Stimulated activated CD8-positive, alpha-beta memory T cell treated with anti-CD3 and anti-CD28 coated beads, Interleukin-15, amount 100 ng/mL, for 48 hours (primary cell): ENCODE measurements at places on chromosomes 7 and 10.

GRCh38 chr10:69497611-69498390 is 46.5 kb downstream of the TSPAN15 start:
- no peak for DNase-seq

- no peak for DNase-seq
Observed at GRCh38 chr10:7046615-7047014, 364.2 kb downstream of the SFMBT2 start.

GRCh38 chr10:12938271-12938670 is 63.2 kb downstream of the CCDC3 start:
- DNase-seq, result no peak

- DNase-seq, result no peak
Observed at GRCh38 chr7:151571471-151571870, 51.8 kb upstream of the RHEB start.

DNA sequence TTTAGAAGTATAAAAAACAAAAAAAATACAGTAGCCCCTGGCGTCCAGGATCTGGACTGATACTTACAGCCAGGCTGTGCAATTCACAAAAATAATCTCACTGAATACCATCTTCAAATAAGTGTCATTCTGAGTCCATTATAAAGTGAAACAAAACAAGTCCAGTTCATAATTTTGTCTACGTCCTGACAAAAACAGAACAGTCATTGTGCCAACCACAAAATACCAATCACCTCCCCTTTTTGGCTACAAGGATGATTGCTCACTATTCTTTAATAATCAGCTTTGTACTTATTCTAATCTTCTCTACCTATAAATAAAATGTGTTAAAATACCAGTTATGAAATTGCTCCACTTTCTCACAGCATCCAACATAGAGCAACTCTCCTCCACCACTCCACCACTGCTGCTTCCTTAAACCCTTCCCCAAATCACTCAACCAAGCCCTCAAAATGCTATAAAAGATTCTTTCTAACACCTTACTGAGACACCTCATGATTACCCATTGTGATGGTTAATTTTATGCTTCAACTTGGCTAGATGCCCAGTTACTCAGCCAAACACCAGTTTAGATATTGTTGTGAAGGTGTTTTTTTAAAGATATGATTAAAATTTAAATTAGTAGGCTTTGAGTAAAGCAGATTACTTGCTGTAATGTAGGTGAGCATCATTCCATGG is 479.8 kb upstream of the SEMA3A start:
- no peak for DNase-seq

- no peak for DNase-seq
Observed at GRCh38 chr10:607545-608185, 81.8 kb downstream of the DIP2C start.

DNA sequence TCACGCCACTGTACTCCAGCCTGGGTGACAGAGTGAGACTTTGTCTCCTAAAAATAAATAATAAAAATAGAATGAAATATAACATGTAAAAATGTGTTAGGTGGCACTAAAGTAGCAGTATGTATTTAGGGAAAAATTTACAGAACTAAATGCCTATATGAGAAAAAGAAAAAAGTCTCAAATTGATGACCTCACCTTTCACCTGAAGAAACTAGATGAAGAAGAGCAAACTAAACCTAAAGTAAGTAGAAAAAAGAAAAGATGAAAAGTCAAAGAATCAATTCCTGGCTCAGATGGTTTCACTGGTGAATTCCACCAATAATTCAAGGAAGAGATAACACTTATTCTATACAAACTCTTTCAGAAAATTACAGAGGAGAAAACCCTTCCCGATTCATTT is 106.5 kb upstream of the NANOS1 start:
- DNase-seq, result no peak

DNA sequence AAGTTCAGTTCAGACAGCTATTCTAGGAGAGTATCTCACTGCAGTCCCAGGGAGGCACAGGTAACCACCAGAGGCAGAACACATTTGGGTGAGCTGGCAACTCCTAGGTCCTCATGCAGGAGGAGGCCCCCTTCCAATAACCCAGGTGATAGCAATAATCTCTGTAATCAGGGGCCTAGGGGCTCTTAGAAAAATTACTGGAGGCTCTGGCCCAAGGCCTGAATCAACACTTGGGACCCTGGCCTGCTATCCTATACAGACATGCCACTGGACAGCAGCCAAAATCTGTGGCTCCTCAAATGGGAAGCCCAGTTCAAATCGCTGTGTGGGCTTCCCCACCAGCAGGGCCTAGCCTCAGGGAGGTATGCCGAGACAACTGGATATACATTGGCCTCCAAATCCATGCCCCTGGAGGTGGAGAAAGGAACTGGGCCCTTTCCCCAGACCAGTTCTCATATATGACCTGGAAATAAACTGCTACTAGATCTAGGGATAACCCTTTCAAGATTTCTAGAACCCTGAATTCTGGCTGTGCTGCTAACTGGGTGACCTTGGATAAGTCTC is 1.6 kb downstream of the AVPI1 start:
- DNase-seq, result no peak

DNA sequence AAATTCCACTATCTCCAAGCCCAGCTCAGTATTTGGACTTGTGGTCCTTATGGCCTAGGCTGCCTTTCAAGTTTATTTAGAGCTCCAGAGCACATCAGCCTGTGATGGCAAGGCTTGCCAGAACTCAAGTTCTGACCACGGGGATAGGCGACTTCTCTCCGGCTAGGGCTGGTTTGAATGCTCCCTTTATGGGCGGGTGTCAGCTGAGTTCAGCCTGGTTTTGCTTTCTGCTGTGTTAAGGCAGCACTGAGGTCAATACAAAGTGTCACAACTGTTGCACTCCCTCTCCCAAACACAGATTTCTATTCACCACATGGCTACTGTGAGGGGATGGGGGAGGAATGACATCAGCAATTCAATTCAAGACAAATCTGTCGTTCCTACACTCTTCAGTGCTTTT is 318.1 kb upstream of the MYO3A start:
- no peak for DNase-seq

DNA sequence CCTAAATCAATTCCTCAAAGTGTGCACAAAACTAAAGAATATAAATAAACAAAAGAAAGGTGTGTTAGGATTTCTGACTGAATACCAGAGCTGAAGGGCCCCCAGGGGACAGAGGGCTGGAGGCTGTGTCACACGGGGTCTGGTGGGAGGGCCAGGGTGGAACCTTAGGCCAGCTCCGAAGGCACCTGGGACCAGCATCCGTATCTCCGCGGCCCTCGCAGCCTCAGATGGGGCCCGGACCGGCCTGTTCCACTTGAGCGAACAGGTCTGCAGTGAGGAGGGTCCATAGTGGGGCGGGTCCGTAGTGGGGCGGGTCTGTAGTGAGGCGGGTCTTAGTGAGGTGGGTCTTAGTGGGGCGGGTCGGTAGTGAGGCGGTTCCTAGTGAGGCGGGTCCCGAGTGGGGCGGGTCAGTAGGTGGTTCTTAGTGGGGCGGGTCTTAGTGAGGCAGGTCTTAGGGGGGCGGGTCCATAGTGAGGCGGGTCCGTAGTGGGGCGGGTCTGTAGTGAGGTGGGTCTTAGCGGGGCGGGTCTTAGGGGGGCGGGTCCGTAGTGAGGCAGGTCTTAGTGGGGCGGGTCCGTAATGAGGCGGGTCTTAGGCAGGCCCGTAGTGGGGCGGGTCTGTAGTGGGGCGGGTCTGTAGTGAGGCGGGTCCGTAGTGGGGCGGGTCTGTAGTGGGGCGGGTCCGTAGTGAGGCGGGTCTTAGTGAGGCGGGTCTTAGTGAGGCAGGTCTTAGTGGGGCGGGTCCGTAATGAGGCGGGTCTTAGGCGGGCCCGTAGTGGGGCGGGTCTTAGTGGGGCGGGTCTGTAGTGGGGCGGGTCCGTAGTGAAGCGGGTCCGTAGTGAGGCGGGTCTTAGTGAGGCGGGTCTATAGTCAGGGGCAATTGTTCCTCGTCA is 15.1 kb downstream of the GPR146 start:
- no peak for DNase-seq

GRCh38 chr10:3943695-3944257 is 158.8 kb upstream of the KLF6 start:
- DNase-seq, result no peak

- DNase-seq, result no peak
Observed at GRCh38 chr7:39816462-39817060, 133.5 kb upstream of the CDK13 start.

GRCh38 chr10:102090772-102091171 is 25.6 kb downstream of the HPS6 start:
- no peak for DNase-seq

- DNase-seq, result no peak
Observed at GRCh38 chr7:101911800-101912715, 94.6 kb downstream of the CUX1 start.

DNA sequence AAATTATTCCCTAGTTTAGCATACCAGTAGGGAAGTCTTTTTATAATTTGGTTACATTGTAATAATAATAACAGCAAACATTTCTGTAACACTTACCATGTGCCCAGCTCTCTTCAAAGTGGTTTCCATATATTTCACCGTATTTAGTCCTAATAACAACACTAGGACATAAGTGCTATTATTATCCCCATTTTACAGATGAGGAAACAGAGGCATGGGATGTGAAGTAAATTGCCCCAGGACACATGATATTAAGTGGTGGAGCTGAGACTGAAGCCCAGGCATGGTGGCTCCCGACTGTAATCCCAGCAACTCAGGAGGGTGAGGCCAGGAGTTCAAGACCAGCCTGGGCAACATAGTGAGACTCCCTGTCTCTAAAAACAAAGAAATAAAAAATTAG is 5.1 kb downstream of the PHYH start:
- no peak for DNase-seq

- DNase-seq, result no peak
Observed at GRCh38 chr10:125727436-125727835, 7.9 kb downstream of the EDRF1 start.

- DNase-seq, result no peak
Observed at GRCh38 chr10:133324198-133324792, 12.4 kb downstream of the CALY start.

GRCh38 chr10:112278871-112279270 is 4.3 kb upstream of the TECTB start:
- DNase-seq, result no peak

- no peak for DNase-seq
Observed at GRCh38 chr10:88923520-88923919, 29.1 kb downstream of the ACTA2 start.

GRCh38 chr7:52447581-52448180 is 587.8 kb upstream of the POM121L12 start:
- no peak for DNase-seq

- DNase-seq, result no peak
Observed at GRCh38 chr10:20115894-20116293, 299.7 kb downstream of the PLXDC2 start.

- no peak for DNase-seq
Observed at GRCh38 chr10:87598700-87599099, 61.0 kb upstream of the PAPSS2 start.

- DNase-seq, result no peak
Observed at GRCh38 chr7:24697416-24697815, 59.8 kb downstream of the GSDME start.

DNA sequence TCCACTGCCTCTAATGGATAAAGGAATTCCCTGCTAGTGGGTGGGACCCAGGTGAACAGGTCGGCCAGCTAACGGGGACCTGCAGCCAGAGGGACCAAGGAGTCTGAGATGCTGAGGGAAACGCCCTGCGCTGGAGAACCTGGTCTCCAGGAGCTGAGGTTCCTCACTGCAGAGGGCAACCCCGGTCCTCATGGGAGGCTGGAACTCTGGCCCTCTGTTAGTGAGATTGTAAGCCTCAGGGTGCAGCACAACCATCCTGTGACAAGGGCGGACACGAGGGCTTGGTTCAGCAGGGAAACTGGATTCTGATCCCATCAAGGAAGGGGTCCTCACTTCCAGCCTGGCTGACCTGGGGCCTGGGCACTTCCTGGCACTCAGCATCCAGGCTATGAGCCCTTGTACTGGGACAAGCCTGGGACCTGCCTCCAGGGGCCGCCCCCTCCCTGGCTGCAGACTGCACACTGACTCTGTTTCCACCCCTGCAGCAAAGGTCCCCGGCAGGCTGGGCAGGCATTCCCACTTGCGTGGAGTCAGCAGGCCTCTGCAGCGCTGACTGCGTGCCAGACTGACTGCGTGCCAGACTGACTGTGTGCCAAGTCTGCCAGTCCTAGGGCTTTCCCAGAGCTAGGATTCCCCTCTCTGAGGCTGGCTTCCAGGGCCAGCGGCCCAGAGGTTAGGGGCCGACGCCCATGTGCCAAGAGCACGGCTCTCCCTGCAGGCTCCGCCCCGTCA is 143.2 kb downstream of the MAPK8 start:
- no peak for DNase-seq

DNA sequence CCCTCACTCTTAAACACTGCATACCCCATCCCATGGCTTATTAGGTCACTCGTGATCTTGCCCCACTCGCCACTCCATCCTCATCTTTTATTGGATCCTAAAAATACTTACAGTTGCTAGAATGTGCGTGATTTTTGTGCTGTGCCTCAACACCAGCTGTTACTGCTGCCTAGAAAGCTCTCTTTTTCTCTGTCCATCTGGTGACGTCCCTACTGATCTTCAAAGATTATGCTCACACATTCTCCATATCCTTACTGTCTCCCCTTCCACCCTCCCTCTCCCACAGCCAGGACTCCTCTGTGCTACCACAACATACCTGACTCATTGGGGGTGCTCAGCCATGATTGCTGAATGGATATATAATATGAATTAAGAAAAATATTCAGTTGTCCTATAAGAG is 42.0 kb downstream of the CDK6 start:
- DNase-seq, result no peak

DNA sequence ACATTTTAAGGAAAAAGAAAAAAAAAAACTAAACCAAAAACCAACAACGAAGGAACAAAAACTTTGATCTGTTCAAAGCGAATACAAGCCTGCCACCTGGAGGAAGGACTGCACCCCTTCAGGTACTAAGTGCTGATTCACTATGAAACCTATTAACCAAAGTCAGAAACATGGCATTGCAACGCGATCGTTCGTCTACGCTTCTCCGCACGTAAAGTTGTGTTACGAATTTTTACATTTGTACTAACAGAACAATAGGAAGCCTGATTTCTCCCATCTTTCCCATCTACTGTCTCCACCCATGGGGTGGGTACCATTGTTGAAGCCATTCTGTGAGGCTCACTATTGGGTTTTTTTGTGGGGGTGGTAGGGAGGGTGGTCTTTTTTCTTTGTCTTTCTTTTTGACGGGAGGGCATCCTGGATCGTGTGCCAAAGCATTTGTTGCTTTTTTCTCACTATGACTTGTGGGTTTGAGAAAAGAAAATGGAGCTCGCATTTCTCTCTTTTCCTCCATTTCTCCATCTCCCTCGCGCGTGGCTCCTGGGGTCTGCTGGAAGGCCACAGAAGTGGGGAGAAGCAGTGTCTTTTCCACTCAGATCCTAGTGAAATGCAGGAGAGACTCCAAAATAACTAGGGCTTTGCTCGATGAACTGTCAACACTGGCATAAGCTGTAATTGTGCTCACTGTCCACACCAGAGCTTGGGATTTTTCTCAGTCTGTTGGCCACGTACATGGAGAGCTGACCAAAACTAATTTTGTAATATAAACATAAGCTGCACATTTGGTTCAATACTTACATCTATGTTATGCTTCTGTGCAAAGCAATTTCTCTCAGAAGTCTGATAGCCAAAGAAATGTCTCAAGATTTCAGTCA is 100.9 kb upstream of the YAE1 start:
- peak; percentile 19 for DNase-seq
